ENCODE measurements at places on chromosomes 11 and 22. TPM values are rescaled to one million over a fixed set of nuclear protein-coding genes. Genes with fewer than 3 reads are reported as not detected.

Gene LDHAL6A
- not detected for total RNA-seq

Gene RAB3IL1
- 19.1 TPM for total RNA-seq

Gene CRACR2B
- total RNA-seq, result 1.9 TPM

Gene TBX10
- not detected for total RNA-seq

Gene REXO2
- total RNA-seq, result 333 TPM

Gene ADM2
- 1.8 TPM for total RNA-seq

Gene NECTIN1
- 3.4 TPM for total RNA-seq

Gene OR51M1
- total RNA-seq, result not detected

Gene C11orf86
- not detected for total RNA-seq

Gene SLC22A12
- not detected for total RNA-seq

Gene ATG2A
- total RNA-seq, result 17.5 TPM

Gene SYCE3
- total RNA-seq, result not detected

Gene KCNJ1
- total RNA-seq, result under 0.01 TPM

Gene OR52H1
- 1.1 TPM for total RNA-seq

Gene H19
- 0.50 TPM for total RNA-seq

Gene TPBGL
- not detected for total RNA-seq

Gene MACROD1
- total RNA-seq, result 20.5 TPM

Gene ANO5
- total RNA-seq, result 0.44 TPM

Gene RASL10A
- not detected for total RNA-seq

Gene GLB1L3
- total RNA-seq, result not detected

Measured in uterine smooth muscle cell (primary cell).